DMS53 (cell line): ENCODE measurements at places on chromosomes 5 and 9.

- no peak for DNase-seq
Measured at GRCh38 chr5:166566725-166567124, 1724.7 kb upstream of the WWC1 start.

GRCh38 chr5:10099548-10099947, 150.1 kb downstream of the ATPSCKMT start:
- DNase-seq, result no peak

- DNase-seq, result no peak
Measured at GRCh38 chr9:13974891-13975290, 339.1 kb downstream of the NFIB start.

DNA sequence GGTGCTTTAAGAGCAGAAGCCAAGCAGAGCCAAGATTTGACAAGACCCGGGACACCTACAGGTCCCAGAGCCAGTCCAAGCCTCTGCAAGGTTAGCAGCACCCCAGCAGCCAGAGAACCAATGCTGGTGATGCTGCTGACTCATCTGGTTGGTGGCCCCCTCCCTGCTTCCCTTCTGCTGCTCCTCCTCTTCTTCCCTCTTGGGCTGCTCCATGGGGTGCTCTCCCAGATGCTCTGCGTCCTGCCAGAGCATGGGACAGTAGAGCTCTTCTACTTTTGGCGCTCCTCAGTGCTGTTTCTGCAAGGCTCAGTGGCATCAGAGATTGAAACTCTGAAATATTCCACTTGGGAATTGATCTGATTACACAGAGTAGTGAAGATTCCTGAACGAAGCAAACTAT, 76.1 kb upstream of the SAP30L start:
- DNase-seq, result no peak

DNA sequence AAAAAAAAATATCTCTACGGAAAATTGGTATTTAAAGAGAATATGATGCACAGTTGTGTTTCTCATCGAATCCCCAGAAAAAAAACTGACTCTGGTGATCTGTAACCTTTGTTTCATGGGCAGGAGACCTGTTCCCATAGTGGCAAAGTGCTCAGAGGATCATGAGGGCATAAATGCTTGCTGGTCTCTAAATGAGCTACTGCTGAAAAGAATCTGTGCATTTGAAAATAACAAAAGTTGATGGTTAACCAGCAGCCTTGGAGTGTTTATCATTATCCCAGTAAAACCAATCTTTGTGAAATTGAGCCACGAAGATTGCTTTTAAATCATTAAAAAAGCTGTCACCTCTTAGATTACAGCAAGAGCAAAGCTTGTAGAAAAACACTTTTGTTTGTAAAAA, 775.4 kb downstream of the MTRR start:
- DNase-seq, result no peak

- DNase-seq, result no peak
Measured at GRCh38 chr5:134608555-134608954, 24.1 kb downstream of the SAR1B start.
